ENCODE measurements at places on chromosomes 7 and 10. TPM values are rescaled to one million over a fixed set of nuclear protein-coding genes. Genes with fewer than 3 reads are reported as not detected.

Gene ATOH7
- not detected for total RNA-seq

Gene AP1S1
- total RNA-seq = 77.5 TPM

DNA sequence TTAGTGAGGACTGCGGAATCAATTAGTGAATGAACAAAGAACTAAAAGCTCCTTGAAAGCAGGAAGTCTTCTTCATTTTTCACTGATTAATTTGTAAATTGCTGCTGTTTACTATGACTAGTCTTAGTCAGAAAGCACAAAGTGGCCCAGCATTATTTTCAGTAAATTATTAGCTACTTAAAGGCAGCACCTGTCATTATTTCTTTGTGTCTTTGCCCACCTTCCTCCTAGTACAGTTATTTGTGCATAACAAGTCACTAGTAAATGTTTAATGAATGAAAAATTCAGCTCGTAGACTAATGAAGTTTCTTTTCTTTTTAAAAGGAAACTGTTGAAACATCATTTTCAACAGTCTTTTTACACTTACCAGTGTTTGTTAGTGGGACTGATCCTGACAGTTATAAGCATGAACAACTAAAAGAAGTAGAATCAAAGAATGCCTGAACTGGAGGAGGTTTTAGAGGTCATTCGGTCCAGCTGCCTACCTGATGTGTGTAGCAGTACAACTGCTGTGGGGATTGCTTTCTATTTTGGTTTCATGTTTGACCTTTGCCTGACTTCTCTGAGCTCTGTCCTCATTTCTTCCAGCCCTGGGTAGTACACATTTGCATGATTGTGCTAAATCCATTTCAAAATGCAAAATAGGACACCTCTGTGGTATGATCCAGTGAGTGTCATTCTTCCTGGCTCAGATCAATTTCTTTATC lies 140.0 kb upstream of the PHYHIPL start:
- no peak for DNase-seq

Gene GPR37
- 7.0 TPM for total RNA-seq

GRCh38 chr10:110163841-110164240 lies 43.6 kb upstream of the MXI1 start:
- no peak for DNase-seq

DNA sequence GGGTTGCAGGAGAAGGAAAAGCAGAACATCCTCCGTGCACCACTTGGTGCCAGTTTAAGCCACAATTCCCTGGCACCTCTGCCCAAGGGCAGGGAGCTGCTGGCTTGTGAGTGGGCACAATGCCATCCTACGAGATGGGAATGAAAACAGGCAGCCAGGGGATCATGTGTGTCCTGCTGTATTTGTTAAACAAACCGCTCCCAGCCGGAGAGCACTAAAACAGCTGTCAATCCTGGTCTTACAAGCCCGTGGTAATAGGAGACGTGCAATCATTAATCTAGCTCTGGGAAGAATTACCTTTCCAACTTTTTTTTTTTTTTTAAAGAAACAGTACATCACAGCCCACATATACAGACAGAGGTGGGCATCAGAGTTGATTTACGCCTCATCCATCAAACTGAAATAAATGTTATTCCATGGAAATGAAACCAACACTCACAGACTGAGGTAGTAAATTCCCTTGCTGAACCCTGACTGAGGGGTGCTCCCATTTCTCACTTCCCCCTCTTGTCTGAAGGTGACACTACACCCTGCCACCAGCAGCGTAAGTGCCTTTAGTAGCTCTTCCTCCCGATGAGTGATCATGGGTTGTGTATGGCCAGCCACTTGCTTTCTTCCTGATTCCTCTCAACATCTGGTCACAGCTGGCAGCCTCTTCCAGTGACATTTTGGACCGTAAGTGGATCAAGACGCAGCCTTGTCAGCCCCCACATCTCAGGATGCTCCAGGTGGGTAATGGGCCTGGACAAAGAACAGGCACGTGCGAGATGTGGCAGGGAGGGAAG lies 143.8 kb downstream of the TEX36 start:
- DNase-seq = no peak

Gene SPDYE6
- total RNA-seq = not detected

Gene ANXA8L1
- total RNA-seq = not detected

DNA sequence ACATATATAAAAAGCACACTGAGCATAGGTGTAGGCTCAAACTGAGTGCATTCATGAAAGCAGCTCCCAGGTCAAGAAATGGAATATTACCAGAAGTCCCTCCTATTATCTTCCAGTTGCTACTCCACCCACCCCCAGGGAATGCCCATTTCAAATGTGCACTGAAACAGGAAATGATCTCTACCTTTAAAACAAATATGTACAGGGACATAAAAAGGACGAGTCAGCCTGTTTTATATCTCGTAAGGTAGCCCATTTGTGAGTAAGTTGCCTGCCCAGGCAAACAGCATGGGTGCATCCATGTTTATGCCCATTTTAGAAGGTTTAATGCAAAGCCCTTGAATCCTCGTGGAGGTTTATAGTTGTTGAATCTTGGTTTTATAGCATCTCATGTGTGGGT lies 10.4 kb downstream of the FFAR4 start:
- no peak for DNase-seq

GRCh38 chr10:78434886-78435285 lies 401.2 kb downstream of the RPS24 start:
- DNase-seq = no peak

DNA sequence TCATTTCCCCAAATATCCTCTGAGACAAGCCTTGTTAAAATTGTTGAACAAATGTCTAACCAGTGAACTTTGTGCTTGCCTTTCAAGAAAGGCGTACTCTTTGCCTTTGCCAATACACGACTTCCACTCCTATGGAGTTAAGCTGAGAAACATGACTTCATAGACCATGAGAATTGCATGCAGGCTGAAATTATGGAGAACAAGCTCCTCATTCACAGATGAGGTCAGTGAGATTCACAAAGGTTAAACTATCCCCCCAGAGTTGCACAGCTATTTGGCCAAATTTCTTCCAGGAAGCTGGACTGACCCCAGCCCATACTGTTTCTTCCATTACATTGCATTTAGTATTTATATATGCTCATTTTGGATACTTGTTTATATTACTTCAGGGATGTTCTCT lies 221.4 kb upstream of the SEMA3C start:
- DNase-seq = no peak

GRCh38 chr7:144100607-144101006 lies 8.8 kb upstream of the OR2A2 start:
- DNase-seq = no peak

Gene SRGN
- 65.8 TPM for total RNA-seq

Gene TSC22D4
- 25.6 TPM for total RNA-seq

DNA sequence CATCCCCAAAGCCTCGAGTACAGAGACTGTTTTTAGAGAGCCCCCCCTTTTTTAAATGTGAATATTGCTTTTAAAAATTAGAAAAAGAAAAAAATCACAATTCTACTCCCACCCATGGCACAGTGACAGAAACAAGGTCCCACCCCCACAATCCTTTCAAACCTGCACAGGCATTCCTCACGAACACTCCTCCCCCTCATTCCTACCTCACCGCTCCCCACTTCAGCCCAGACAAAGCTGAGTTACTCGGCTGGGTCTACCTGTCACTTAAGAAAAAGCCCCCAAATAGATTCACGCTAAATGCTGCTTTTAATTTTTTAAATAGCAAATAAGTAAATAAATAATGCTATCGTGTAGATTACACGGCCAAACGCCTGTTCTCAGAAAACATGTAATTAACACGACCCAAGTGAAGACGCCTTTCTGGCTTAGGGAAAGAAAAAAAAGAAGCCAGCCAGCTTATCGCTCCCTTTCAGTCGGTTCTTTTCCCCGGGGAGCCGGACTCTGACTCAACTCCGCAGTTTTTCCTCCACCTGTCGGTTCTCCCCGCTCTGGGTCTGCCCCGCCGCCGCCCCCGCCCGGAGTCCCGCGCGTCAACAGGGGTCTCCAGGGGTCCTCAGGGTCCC lies 739 bp downstream of the MPP7 start:
- peak; percentile 30 for DNase-seq

- DNase-seq = no peak
These were observed 50.6 kb downstream of the AOAH start for GRCh38 chr7:36673703-36674102.

DNA sequence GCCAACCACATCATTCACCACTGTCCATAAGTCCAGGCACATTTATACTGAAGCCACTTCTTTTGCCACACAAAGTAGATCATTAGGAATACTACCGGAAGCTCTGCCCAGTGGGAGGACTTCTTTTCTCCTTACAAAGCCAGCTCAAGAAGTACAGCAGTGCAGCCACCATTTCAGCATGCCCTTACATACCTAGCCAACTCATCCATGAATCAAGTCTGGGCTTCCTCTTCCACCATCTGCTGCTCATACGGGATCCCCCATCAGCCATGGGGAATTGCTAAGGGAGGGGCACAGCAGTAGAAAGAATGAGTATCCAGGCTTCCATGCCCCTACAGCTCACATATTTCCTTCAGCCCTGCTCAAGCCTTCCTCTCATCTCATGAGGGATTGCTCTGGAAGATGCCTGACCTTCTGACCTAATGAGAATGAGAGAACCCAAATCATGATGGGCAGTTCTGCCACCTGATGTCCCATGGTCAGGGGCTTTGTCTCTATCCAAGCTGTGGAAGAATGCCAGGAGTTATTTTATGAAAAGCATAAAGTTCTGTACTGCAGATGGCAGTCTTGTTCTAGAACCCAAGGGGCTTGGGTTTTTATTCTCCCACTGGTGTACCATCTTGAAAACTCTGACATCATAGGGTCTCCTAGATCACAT lies 39.5 kb downstream of the ACSM6 start:
- no peak for DNase-seq

Gene P4HA1
- total RNA-seq = 170 TPM

GRCh38 chr7:99694201-99694911 lies 14.6 kb upstream of the CYP3A5 start:
- no peak for DNase-seq

DNA sequence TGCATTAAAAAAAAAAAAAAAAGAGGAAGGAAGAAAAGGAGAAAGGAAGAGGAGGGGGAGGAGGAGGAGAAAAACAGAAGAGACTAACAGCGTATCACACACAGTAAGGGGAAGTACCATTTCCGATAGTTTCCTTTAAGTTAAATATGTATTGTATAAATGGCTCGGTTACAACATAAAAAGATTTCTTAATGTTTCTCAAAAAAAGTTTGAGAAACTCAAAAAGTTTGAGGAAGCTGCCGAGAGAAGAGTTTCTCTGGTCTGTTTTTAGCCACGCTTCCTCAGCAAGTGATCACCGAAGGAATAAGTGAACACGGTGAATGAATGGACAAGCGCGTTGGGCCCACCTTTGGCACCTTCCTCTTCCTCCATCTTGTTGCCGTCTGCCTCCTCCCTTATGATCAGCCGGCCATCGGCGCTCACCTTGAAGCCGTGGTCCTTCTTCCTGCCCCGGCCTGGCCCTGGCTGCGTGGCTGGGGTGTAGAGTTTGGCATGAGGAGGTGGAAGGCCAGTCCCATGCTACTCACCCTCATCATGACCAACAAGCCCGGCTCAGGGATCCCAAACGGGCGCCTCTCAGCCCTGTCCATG lies 31.3 kb upstream of the FRAT2 start:
- no peak for DNase-seq

Gene CCDC3
- total RNA-seq = 3.9 TPM

- no peak for DNase-seq
These were observed 980.0 kb downstream of the CNTNAP2 start for GRCh38 chr7:147096629-147097028.

Gene PDE6C
- total RNA-seq = not detected

DNA sequence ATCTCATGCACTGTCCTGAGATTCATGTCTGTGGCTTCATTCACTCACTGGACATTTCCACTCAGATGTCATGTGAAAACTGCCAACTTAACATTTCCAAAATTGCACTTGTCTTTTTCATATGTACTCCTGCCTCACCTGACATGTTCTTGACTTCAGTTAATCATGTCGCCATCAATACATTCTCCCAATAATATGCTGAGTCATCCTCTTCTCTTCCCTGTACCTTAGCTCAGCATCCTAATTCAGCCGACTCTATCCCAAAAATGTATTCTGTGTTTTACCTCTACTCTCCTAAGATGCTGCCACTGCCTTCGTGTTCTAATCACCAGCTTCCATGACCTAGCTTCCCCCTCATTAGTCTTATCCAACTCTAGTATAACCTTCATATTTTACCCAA lies 93.9 kb upstream of the GNAI1 start:
- DNase-seq = no peak

GRCh38 chr7:65287023-65287422 lies 86.6 kb upstream of the ZNF92 start:
- no peak for DNase-seq

GRCh38 chr10:116728526-116729096 lies 13.8 kb downstream of the HSPA12A start:
- DNase-seq = peak; percentile 51

Gene NEBL
- 4.3 TPM for total RNA-seq

Gene ARHGAP22
- 60.2 TPM for total RNA-seq

- DNase-seq = no peak
These were observed 36.7 kb downstream of the ZC3HAV1 start for GRCh38 chr7:139072796-139073195.

DNA sequence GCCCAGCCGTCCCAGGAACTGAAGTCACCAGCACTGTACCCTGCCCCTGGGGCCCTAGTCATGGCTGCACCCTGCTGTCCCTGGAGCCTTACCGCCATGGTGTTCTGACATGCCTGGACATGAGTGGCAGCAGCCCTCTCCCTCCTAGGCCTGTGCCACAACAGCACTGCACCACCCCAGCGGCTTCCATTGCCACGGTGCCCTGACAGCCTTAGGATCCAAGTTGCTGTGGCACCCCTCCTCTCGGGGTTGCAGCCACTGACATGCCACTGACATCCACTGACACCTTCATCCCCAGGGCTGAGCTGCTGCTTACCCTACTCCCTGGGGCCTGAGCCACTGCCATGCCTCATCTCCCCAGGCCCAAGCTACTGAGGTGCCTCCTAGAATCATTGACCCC lies 39.6 kb upstream of the SHH start:
- no peak for DNase-seq

- DNase-seq = peak; percentile 93
These were observed 137.3 kb upstream of the ZMIZ1 start for GRCh38 chr10:78931321-78932053.

Gene C10orf120
- total RNA-seq = not detected

Gene CCL26
- 1.2 TPM for total RNA-seq

Gene OIT3
- not detected for total RNA-seq

DNA sequence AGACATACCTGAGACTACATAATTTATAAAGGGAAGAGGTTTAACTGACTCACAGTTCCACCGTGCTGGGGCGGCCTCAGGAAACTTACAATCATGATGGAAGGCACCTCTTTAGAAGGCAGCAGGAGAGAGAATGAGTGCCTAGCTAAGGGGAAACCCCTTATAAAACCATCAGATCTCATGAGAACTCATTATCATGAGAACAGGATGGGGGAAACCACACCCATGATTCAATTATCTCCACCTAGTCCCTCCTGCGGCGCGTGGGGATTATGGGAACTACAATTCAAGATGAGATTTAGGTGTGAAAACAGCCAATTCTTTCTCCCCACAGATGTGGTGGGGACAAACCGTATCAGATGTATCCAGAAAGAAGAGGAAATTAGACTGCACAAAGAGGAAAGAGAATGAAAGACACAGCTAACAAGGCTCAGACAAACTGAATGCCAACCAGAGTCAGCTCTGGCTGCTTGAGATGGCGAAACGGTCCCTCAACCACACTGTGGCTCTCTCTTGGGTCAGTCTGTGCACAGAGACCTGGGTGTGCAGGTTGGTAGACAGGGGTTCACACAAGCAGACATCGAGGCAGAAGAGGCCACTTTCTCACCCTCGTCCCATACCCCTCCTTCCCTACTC lies 375.6 kb downstream of the SFMBT2 start:
- DNase-seq = no peak

Gene VGF
- total RNA-seq = not detected
